ENCODE measurements at places on chromosomes 4 and X. TPM values are rescaled to one million over a fixed set of nuclear protein-coding genes. Genes with fewer than 3 reads are reported as not detected.

DNA sequence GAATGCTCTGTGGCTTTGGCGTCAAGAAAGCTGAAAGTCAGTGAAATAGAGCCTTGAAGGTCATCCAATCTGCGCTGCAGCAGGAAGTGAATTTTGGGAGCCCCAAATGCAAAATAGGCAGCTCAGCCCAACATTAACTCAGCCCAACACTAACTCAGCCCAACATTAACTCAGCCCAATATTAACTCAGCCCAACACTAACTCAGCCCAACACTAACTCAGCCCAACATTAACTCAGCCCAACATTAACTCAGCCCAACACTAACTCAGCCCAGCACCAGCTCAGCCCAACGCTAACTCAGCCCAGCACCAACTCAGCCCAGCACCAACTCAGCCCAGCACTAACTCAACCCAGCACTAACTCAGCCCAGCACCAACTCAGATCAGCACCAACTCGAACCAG is 71.5 kb downstream of the SORBS2 start:
- no peak for DNase-seq

GRCh38 chrX:110713666-110714065 is 82.0 kb downstream of the CHRDL1 start:
- no peak for DNase-seq

- DNase-seq, result no peak
These were observed 474.0 kb upstream of the NDST3 start for GRCh38 chr4:117560329-117560728.

DNA sequence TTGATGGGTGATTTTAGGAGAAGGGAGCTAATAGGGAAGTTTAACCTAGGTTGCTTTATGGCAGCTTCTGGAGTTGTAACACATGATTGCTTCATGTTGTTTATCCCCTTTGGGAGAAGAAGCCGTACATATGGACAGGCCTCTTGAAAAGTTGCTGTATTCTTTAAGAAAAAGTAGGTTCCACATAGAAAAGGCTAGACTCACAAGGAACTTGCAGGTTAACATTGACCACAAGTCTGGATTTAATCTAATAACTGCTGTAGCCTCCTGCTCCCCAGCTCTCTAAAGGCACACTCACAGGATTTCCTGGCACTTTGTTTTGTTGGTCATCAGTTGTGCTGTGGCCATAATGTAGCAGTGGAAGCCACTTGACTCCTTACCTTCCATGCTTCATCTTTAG is 19.7 kb downstream of the FNIP2 start:
- no peak for DNase-seq

- DNase-seq, result no peak
These were observed 88.5 kb upstream of the ADRA2C start for GRCh38 chr4:3677748-3678070.

GRCh38 chrX:67700602-67701001 is 156.8 kb downstream of the AR start:
- DNase-seq, result no peak

- DNase-seq, result no peak
These were observed 45.7 kb downstream of the MID1 start for GRCh38 chrX:10574663-10575062.

GRCh38 chr4:44532851-44533250 is 84.2 kb upstream of the KCTD8 start:
- DNase-seq, result no peak

DNA sequence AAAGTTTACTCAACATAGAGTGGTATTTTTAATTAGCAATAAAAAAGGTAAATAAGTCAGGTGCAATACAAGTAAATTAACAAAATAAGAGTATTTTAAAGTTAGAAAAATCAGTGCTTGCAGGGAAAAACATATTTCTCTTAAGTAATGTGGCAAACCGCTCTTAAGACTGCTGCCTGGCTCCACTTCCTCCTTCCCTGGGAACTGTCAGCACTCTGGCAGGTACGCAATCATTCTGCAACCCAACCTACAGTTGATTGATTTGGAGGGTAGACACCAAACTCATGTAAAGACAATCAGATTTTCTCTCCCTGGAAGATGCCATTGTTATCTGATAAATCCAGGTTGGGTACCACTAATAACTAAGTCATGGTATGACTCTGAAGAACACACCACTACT is 63.9 kb downstream of the PPP3CA start:
- no peak for DNase-seq

DNA sequence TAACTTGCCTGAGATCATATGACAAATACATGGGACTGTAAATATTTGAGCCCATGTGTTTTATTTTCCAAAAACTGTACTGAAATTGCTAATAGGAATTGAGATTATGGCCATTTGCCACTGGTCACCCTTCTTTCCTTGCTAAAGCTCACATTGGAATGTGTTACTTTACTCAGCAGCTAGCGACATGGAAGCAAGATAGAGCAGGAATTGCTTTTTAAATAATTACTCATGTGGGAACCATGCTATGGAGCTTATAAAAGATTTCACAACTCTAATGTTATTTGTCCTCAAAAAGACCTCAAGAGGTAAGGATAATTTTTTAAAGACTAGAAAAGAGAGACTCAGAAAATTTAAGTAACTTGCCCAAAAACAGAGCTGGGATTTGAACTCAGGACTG is 48.8 kb upstream of the AFAP1 start:
- no peak for DNase-seq

GRCh38 chrX:7545564-7545963 is 297.4 kb upstream of the VCX start:
- DNase-seq, result no peak

- DNase-seq, result no peak
These were observed 480 bp upstream of the RADX start for GRCh38 chrX:106611317-106611678.

DNA sequence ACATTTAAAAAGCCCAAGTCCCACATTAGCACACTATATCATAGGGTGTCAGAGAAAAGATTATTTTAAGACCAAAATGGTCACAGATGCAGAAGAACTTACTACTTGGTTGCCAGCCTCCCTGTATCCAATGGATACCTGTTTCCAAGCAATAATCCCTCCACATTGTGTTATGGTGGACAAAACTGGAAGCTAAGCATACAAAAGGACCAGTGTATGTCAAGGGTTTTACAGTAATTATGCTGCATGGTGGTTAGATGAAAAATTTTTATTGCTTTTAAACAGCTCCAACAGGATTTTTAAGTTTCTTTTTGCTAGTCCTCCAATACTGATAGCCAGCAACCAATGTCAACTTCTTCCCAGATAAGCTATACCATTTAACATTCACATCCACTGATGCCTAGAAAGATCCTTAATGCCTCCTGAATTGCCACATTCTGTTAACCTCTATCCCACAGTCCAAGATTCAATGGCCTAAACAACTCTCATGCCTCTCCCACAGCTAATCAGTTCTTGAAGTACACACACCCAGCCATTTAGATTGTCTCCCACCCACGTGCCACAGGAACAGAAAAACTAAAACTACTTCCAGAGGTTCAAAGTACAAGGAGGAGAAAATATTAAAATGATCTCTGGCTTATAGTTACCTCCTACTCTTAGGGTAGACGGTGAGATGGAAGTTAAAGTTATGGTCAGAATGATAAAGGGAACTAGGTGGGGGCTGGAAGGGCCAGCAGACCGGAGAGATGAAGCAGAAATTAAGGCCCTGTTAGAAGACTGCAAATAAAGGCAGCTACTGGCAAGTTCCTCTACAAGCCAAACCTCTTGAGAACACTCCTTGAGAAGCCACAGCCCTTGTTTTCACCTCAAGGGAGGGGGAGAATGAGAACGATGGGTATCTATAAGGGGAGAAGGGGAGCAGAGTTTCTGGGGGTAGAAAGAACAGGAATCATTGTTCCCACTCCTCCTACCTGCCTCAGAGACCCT is 5.5 kb downstream of the MED14 start:
- DNase-seq, result no peak

- no peak for DNase-seq
These were observed 106.4 kb downstream of the PHKA2 start for GRCh38 chrX:18877469-18877868.

GRCh38 chr4:186810613-186811150 is 87.0 kb upstream of the FAT1 start:
- no peak for DNase-seq

DNA sequence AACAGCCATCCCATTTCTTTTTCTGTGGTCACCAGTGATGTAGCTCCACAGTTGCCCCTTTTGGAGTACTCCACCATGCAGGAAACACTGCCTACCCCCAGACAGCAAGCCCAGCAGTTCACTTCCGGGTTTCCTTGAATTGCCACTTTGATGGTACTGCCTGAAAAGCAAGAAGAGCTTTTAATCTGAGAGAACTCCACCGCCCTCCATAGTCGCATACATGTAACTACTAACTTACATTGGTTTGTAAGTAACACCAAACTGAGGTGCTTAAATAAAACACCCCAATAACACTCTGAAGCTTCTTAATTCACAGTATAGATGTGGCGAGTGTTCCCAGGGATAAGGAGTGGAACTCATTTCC is 53.6 kb upstream of the HPSE start:
- DNase-seq, result no peak

GRCh38 chr4:9691238-9692065 is 90.0 kb upstream of the DRD5 start:
- peak; percentile 95 for DNase-seq

DNA sequence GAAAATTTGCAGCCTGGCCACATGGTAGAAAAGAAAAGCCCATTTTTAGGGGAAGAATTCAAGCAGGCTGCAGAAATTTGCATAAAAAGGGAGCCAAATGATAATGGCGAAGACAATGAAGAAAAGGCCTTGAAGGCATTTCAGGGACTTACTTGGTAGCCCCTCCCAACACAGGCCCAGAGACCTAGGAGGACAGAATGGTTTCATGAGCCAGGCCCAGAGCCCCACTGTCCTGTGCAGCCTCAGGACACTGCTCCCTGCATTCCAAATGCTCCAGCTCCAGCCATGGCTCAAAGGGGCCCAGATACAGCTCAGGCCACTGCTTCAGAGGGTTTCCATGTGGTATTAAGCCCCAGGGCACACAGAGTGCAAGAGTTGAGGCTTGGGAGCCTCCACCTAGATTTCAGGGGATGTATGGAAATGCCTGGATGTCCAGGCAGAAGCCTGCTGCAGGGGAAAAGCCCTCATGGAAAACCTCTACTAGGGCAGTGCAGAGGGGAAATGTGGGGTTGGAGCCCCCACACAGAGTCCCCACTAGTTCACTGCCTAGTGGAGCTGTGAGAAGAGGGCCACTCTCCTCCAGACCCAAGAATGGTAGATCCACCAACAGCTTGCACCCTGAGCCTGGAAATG is 271.7 kb upstream of the KLF3 start:
- no peak for DNase-seq

DNA sequence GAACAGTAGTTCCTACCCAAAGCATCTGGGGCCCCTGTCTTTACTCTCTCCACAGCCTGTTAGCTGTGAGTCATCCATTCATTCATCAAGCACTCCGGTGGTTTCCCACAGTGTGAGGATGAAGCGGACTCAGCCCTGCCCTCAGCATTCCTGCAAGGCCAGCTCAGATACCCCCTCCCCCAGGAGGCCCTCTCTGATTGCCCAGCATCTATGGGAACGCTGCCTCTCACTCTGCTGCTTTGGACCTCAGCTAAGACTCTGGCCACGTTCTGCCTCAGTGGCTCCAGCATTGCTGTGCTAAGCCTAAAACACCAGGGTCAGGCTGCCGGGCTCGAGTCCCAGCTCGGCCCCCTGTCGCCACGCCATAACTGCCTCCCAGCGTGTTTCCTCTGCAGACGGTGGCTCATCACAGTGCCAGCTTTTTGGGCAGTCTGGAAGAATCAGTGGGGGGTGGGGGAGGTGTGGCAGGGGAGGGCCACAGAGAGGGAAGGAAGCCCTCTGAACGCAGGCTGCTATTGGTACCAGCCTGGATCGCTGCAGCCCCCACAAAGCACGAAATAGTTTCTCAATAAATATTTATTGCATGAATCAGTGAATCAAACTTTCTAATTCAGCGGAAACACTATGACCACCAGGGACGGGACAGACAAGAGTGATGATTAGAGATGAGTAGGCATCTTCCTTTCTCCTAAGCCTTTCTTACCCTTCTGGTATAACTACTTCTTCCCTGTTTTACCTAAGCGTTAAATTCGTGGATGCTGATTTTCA is 74.4 kb downstream of the SORCS2 start:
- no peak for DNase-seq

DNA sequence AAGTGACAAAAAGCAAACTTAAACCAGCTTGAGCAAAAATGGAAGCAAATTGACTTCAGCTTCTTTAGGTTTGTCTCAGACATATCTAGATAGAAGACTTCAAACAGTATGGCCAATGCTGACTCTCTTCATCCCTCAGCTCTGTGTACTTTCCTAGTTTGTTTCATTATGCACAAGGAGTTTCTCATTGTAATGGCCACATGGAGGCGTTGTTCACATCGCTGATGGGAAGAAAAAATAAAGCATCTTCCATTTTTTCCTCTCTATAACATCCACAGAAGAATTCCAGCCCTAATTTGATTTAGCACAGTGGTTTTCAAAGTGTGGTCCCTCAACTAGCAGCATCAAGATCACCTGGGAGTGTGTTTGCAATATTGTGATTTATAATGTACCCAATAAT is 397.5 kb upstream of the PRKX start:
- DNase-seq, result no peak

- no peak for DNase-seq
These were observed 40.5 kb upstream of the PHKA2 start for GRCh38 chrX:19024366-19024765.

DNA sequence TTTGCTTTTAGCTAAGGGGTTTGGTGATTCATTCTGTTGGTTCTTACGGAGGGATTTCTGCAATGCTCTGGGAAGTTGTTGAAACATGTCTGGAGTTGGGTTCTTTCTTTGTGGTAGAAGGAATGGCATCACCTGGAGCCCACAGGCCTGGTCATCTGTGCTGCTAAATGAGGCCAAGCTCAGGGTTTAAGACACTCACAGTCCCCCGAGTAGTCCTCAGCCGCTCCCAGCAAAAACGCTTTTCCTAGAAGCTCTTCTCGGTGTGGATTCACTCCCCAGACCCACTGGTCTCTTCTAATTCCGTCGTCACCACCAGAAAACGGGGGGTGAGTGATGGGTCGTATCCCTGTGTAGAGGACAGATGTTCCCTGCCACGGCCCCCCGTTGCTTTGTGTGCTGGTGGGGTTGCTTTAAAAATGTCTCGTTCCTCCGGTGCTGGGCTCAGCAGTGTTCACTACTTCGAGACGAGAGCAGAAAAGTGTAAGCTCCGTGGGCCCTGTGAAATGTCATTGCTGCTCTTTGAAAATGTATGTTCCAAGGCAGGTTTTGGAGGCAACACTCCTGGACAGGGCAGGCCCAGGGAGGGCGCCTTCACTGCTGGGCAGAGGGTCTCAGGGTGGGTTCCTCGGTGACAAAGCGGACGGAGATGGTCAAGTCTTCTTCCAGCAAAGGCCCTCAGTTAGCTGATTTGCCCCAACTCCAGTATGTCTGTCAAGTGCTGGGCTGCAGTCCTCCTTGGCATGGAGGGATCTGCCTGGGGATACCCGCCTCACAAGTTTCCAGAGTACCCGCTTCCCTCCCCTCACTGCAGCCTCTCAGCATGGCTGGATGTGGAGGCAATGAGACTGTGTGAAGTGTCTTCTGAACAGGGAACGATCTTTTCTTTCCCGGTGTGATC is 37.3 kb downstream of the PSAPL1 start:
- DNase-seq, result no peak

- DNase-seq, result no peak
These were observed 85.3 kb upstream of the RBPJ start for GRCh38 chr4:26235500-26235899.

CXorf38 gene
- total RNA-seq, result 9.3 TPM

FAM149A gene
- total RNA-seq, result 0.33 TPM

KLB gene
- not detected for total RNA-seq

TMEM144 gene
- 5.7 TPM for total RNA-seq

FBXW7 gene
- 44.7 TPM for total RNA-seq

ASB5 gene
- total RNA-seq, result not detected

STATH gene
- total RNA-seq, result not detected

TCP11X2 gene
- total RNA-seq, result 2.0 TPM

C4orf36 gene
- total RNA-seq, result 0.72 TPM

GYPE gene
- total RNA-seq, result 0.41 TPM

CNKSR2 gene
- total RNA-seq, result 1.1 TPM

CXCL5 gene
- 3.4 TPM for total RNA-seq

TCEAL2 gene
- total RNA-seq, result 11.1 TPM

Data from endothelial cell (in vitro differentiated cells).